ENCODE measurements at places on chromosomes 11 and 22.
A peak's percentile ranks its signal among the peaks of the same experiment; 100 is the strongest.

GRCh38 chr11:95228081-95228749 lies 2.8 kb downstream of the SESN3 start:
- no peak for DNase-seq

GRCh38 chr11:128823753-128824152 lies 43.3 kb downstream of the KCNJ1 start:
- DNase-seq = no peak

GRCh38 chr11:64120951-64121569 lies 44.9 kb downstream of the MACROD1 start:
- DNase-seq = no peak

DNA sequence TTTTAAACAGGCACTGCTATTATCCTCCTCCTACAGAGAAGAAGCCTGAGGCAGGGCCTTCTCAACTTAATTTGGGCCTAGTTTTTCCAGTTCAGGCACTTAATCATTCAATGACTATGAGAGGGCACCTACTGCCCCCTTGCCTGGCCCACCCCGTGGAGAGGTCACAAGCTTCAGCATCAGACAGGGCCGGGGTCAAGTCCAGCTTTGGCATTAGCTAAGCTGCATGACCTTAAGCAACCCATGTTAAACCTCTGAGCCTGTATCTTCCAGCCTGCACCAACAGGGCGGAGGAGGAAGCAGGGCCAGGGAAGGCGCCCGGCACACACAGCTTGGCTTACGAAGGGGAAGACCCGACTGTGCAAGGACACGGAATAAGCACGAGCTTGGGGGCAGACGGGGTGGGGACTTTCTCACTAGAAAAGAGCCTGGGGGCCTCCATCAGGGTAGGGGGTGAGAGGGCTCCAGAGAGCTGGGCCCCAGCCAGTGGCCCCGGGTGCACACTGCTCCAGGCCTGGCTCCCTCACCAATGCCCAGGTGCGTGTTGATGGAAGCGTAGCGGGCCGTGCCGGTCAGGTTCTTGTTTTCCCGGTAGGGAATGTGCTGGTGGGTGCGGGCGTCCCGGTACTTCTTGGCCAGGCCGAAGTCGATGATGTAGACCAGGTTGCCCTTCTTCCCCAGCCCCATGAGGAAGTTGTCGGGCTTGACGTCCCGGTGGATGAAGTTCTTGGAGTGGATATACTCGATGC lies 16.9 kb downstream of the CSNK1E start:
- no peak for DNase-seq

DNA sequence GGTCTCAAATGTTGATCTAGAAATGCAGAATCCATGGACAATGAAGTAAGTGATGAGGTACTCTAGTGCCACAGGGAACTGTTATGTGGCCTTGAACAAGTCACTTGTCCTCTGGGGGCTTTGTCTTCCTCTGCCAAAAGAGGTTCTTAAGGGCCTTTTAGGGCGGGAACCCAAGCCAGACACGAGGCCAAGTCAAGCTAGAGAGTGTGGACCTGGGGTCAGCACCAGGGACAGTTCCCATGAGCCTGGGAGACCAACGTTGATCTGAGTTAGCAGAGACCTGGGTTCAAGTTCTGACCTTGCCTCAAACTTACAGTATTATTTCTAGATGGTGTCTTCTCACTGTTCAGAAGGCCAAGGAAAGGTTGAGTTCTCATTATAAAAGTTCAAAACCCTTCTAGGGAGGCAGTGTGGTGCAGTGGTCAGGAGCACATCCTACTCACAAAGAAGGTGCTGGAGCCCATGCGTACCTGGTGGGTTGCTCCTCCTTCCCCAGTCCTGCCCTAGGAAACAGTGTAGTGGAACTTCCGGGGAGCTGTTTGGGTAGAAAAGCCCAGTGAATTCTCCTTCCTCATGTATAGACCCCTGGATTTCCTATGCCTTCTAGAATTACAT lies 121.5 kb downstream of the CHST1 start:
- peak; percentile 50 for DNase-seq

Measured in progenitor cell of endocrine pancreas (in vitro differentiated cells).